ENCODE measurements at places on chromosomes 11 and 22.

GRCh38 chr22:44973829-44974228, 36.0 kb downstream of the PHF21B start:
- DNase-seq, result no peak

DNA sequence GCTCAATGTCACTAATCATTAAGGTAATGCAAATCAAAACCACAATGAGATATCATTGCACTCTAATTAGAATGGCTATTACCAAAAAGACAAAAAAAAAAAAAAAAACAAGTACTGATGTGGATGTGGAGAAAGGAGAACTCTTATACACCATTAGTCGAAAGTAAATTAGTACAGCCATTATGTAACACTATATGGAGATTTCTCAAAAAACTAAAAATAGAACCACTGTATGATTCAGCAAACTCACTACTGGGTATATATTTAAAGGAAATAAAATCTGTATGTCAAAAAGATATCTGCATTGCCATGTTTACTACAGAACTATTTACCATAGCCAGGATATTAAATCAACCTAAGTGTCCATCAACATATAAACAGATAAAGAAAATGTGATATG, 265.4 kb upstream of the ARHGAP20 start:
- DNase-seq, result no peak

- DNase-seq, result peak; percentile 55
Observed at GRCh38 chr11:2156416-2157182, 4.4 kb downstream of the INS start.

GRCh38 chr11:68673306-68673945, 10.9 kb upstream of the GAL start:
- no peak for DNase-seq

- no peak for DNase-seq
Observed at GRCh38 chr22:23063539-23064380, 6.6 kb upstream of the GNAZ start.
